ENCODE measurements at places on chromosomes 7 and 10.

- DNase-seq = no peak
Observed at GRCh38 chr10:12733271-12733670, 268.2 kb downstream of the CCDC3 start.

DNA sequence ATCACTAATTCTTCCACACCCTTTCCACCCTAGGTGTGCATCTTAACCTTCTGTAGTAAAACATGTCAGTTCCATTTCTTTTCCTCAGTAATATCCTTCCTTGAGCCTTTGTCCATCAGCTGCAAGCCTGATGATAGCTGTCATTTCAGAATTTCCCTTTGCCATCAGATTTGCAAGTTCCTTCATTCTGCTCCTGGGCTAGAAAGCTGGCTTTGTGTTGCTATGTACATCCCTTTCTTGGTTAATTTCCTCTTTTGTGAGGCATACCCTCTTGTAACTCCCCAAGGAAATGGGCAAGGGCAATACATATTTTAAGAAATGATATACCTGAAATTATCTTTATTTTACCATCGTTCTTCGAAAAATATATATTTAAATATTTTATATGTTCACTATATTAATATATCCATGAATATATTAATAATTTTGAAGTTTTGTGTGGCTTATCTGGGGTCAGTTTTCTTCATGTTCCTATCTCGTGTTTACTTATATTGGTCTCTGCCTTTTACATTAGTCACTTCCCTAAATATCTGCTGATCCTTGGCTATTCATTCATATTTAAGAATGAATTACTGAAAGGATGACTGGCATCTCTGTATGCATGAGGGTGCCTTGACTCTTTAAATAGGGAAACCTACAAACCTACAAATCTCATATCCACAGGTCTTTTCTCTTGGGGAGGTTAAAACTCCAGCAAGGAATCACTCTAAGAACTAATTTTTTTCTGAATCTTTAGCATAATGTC, 143.8 kb downstream of the ZNF22 start:
- DNase-seq = no peak

- no peak for DNase-seq
Observed at GRCh38 chr7:102387064-102387463, 9.1 kb upstream of the PRKRIP1 start.

DNA sequence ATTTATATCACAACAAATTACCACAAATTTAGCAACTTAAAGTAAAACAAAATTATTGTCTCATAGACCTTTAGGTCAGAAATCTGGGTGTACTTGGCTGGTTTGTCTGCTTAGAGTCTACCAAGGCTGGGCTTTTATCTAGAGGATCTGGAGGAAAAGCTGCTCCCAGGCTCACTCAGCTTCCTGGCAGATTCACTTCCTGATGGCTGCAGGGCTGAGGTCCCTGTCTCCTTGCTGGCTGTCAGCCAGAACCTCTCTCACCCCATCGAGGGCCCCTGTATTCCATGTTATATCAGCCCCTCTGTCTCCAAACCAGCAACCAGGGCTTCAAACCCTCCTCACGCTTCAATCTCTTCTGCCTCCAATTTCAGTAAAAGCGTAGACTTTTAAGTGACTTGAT, 734.9 kb downstream of the NRG3 start:
- no peak for DNase-seq

DNA sequence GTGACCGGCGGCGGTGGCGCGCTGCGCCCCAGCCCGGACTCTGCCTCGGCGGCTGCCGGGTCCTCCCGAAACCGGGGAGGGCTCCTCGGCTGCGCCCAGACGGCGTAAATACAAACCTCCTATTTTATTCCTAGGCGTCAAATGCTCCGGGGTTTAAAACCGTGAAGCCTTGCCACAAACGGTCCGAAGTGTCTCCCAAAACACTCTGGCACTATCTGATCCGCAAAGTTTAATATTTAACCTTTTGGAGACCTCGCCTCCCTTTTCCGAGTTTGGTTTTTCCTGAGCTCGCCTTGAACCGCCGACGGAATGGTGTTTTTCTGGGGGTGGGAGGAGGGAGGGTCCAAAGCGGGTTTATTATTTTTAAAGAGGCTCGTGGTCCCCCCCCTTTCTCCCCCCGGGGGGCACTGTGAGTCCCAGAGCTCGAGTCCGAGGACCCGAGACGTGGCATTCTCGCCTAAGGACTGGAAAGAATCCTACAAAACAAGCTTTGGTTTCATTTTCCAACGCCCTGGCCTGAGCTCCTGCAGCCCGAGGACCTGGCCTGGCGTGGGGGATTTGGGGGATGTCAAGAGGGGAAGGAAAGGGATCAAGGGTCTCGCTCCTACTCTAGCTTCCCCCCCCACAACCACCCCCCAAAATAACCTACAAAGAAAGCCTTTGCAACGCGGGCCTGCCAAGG, 1.8 kb downstream of the TNRC18 start:
- peak; percentile 40 for DNase-seq

DNA sequence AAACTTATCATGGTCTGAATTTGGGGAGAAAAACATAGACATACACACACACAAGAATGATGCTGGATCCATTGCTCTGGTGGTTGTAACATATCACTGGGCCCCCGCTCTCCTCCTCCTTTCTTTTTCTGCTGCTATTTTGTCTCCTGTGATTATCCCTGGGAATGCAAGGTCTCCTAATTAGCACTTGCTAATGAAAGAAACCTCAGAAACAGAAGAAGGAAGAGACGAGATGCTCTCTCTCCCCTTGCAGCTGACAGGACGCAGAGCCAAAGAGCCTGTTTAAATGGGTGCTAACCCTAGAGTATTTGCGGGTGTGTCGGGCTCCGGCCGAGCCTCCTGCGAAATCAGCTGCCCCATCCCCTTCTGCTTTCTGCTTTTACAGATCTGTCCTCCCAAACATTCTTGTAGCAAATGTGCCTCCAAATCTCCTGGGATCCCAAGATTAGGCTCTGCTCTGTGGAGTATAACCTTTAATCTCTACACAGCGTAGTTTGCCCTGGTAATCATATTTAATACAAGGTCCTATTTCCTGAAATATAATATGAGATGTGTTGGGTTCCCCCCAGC, 81.5 kb downstream of the FRMPD2 start:
- DNase-seq = no peak

DNA sequence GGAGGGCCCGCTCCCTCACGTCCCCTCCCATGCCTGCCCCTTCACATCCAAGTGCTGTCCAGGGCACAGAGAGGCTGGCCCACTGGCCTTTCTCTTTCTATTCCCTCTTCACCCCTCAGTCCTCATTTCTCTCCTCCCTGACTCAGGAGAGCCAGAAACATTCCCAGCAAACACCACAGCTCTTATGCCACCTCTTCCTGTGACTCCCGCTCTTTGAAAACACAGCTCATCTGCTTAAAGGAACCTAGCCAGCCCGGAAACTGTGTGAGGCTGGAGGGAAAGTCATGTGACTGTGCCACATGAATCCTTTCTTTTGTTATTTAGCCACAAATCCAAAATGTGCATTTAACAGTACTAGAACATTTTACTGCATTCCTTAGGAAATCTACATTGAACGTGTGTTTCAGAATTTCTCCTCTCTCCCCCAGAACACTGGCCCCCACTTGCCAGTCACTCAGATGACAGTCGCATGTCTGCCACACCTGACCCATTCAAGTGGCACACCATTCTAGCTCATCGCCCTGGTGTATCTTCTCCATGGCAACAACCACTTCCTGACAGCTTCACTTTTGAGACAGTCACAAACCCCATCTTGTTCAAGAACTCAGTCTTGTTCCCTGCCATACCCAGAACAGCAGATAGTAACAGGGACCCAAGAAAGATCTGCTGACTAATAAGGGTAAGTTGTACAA, 42.8 kb downstream of the GRB10 start:
- DNase-seq = no peak

DNA sequence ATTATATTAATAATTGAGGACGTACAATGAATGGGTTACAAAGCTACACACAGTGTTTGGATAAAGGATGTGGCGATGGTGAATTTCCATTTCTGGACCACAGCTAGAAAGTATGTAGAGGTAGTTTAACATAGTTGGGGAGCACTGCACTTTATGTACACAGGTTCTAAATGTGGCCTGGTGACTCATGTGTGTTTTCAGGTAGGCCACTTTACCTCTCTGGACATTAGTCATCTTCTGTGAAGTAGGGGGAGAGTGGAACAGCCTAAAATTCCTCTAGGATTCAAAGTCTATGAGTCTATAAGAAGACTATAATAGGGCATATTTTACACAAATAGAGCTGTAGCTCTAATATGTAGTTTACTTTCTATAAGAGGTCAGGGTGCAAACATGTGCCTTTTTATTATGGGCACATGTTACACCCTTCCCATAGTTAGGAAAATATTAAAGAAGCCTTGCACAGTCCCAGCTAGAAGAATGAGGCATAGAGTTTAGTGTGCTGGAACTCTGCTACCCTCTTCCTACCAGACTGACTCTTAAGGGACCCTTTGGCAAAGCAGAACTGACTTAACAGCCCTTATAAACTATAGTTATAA, 594.9 kb downstream of the LRMDA start:
- no peak for DNase-seq

- no peak for DNase-seq
Observed at GRCh38 chr10:100325158-100325557, 4.9 kb downstream of the PKD2L1 start.

DNA sequence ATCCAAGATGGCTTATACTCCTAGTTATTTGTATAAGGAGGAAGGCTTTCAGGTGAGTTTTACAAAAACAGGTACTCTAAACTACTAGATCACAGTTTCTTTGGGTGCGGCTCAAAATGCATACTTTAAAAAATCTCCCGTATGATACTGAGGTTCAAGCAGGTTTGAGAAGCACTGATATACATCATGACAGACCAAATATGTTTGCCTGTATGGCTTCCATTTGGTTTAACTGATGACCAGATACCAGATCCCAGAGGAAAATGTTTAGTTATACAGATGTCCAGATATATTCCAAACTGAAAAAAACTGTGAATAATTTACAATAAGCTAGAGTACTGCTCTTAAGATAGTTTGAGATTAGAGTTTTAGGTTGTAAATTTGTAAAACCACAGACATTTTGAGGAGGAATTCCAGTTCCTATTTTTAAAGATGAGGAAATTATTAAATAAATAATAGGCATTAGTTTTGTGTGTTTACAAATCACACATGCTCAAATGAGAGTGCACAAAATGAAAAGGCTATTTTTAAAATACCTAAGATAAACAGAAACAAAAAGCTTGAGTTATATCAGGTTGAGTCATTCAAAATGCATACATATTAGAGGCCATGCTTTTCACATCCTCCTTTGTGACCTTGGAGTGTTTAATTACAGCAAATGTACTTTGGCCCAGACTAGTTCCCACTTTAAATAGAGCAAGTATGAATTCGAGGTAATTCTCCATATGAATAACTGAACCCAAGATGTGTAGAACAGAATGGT, 60.5 kb downstream of the SEMA3C start:
- DNase-seq = no peak

DNA sequence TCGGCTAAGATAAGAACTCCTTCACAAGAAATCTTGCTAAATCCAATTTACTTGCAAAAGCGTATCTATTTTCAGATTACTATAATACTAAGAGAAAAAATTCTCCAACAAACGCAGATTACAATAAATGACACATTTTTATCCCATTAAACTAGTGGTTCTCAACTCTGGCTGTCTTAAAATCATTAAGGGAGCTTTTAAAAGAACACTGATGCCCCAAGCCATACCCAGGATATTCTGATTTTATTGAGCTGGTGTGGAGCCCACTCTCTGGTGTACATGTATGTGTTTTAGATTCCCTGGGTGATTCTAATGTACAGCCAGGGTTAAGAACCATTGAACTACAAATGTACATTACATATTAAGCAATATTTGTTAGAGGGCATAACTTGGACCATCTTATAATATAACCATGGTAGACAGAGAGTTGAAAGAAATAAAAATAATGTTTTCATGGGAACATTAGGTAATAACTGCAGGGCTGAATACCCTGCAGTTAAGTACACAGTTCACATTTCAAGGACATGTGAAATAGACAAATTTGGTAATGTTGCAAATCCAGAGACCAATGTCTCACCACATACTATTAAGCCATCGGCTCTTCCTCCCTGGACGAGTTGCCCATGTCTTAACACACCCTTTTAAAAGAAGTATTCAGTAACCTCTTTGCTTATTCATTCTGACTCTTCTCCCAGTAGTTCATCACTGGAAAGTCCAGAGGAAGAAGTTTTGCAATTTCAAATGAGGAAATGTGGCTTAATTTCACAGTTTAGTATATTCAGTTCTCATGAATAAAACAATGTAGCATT, 6.2 kb downstream of the GSAP start:
- DNase-seq = no peak

- no peak for DNase-seq
Observed at GRCh38 chr7:157566631-157567006, 229.8 kb downstream of the DNAJB6 start.

DNA sequence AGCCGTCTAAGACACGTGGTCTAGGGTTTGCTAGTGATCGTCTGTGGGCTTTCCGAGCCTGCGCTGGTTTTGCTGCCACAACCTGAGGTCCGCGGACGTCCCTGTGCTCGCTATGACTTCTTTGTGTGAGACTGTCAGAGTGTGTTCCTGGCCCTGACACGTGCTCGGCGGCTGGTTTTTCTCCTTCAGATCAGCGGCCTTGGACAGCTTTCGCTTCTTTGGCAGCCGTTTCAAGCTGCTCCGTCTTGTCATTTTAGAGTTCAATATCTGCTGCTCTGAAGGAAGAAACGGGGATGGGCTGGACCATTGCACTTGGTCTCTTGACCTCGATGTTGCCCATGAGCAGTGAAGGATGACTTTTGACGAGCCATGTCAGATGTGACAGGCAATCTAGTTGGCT, 147.3 kb downstream of the MGMT start:
- no peak for DNase-seq

- peak; percentile 35 for DNase-seq
Observed at GRCh38 chr7:37920305-37920848, at the start of gene EPDR1. TSS of gene EPDR1 (plus strand) at chr7:37920640. CDS start at chr7:37920940, 300 bp downstream.

- DNase-seq = no peak
Observed at GRCh38 chr7:22724861-22725260, 2.1 kb upstream of the IL6 start.

- no peak for DNase-seq
Observed at GRCh38 chr10:123156078-123156477, 1.9 kb downstream of the BUB3 start.

DNA sequence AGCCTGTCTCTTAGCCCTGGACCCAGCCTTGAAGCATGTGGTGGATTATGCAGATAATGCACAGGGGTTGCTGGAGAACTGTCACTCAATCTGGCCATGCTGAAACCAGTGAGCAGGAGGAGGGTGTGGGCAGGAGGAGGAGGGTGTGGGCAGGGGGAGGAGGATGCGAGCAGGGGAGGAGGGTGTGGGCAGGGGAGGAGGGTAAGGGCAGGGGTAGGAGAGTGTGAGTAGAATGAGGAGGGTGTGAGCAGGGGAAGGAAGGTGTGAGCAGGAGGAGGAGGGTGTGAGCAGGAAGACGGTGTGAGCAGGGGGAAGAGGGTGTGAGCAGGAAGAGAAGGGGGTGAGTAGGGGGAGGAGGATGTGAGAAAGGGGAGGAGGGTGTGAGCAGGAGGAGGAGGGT, 18.8 kb downstream of the CAMK2B start:
- peak; percentile 51 for DNase-seq
